ENCODE measurements at places on chromosomes 5 and 9.

DNA sequence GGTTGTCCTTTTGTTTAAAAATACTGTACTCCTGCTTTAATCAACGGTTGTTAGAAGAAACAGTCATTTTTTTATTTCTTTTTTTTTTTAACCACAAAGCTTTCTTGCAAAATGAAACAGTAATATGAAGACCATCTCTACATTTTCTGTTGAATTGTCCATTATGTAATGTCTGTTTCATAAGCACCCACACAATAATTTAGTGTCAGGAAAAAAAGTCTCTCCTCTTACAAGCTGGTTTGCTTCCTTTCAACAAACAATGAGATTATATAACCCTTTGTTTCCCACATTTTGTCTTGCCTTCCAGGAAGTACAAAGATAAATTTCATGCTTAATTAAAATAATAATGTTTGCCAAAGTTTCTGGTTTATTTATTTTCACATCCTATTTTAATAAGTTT lies 16.7 kb downstream of the CTNNAL1 start:
- DNase-seq: no peak

DNA sequence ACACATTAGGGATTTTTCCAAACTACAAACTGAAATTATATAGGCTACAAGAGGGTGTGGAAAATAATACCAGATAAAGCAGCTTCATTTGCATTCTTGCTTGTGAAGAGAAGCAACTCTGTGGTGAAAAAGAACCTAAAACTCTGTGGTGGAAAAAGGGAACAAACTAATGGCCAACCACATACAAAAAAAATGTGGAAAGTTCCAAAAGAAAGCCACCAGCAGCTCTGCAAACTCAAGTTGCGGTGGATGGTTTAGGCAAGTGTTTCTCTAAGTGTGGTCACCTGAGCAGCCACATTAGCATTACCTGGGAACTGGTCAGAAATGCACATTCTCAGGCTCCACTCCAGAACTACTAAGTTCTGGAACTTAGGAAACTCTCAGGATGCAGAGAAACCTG lies 586.4 kb downstream of the ACTL7B start:
- DNase-seq: no peak

DNA sequence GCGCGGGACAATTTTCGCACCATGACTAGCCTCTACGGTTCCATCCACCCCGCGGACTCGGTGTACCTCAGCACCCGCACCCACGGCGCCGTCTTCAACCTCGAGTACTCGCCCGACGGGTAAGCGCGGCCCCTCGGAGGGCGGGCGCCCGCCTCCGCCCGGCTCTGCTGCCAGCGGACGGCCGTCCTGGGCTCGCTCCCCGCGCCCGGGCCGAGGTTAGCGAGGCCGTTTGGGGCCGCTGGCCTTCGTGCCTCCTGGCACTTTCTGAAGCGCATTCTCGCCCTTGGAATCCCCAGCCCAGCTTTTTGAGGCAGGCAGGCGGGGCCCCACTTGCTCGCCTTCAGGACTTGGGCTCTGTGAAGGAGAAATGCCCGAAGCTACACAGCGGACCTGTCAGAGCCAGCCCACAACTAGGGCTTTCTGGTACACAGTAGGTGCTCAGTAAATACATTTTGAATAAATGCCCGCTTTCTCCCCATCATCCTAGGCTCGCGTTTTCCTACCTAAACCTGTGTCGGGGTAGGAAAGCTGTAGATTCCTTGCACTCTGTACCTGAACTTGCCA lies 772 bp downstream of the DCAF10 start:
- DNase-seq: no peak

GRCh38 chr5:174951151-174951780 lies 226.9 kb downstream of the MSX2 start:
- DNase-seq: no peak

- DNase-seq: no peak
These were observed 116.1 kb upstream of the ACTBL2 start for GRCh38 chr5:57598756-57599155.

DNA sequence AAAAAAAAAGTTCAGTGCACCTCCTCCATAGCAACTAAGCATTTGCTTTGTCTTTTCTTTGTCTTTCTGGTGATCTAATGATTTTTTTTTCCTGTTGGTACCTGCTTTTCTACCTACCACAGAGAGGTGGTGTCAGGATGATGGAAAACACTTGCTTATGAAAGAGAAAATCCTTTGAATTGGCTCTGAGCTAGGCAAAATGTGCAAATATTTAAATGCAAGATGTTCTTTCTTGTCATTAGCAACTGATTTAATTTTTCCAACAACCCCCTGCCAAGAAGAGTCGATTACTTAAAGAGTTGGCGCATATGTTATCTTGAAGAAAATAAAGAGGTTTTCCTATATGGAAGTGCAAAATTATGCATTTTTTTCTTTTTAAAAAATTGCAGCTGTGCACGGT lies 37.7 kb downstream of the TNC start:
- no peak for DNase-seq

GRCh38 chr5:149799119-149799623 lies 69.1 kb downstream of the PPARGC1B start:
- DNase-seq: no peak

GRCh38 chr9:1617419-1617818 lies 397.7 kb upstream of the SMARCA2 start:
- DNase-seq: no peak

- no peak for DNase-seq
These were observed 19.2 kb upstream of the RICTOR start for GRCh38 chr5:39093352-39093751.

DNA sequence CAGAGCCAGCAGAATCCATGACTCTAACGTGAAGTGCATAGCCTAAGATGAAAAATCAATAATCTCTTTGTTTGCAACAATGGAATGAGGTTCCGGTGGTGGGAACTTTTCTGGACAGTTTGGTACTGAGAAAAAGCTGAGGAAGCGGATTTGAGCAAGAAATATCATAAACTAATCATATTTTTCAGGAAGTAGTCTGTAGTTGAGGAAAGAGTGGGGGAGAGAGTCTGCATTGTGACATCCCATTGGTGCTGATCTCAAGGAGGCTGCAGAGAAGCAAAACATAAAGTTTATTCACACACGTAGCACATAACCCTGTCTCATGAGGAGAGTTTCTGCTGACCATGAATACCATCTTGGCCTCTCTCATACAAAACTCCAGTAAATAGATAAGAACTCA lies 15.8 kb upstream of the FCHO2 start:
- DNase-seq: no peak

- no peak for DNase-seq
These were observed 948.9 kb upstream of the ARRDC3 start for GRCh38 chr5:92332039-92332438.

DNA sequence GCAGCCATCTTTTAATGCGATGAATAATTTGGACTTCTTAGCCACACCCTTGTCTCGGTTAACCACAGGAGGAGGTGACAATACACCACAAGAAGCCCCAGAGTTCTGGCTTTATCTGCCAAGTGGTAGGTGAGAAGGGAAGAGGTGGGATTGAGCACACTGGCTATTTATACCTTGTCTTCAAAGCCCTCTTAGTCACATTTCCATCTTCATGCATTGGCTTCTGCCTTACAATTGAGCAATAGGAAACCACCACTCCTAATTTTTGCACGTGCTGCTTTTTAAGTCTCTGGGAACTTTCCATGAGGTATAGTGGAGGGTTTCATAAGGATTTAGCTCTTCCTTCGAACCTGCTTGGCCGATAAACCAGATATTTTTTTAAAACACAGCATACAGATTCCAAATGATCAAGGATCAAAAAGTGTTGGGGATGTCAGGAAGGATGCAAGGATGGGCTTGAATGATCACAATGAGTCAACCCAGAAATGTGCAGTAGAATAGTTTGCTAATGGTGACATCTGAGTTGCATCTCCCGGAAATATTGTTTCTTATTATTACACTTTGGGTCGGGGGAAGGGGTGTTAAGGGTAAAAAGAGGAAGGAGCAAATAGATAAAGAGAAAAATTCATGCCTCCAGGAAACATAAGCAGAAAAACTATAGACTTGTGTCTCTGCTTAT lies 25.5 kb downstream of the PLAC8L1 start:
- DNase-seq: no peak

- no peak for DNase-seq
These were observed 1060.6 kb upstream of the ACO1 start for GRCh38 chr9:31323726-31324444.

DNA sequence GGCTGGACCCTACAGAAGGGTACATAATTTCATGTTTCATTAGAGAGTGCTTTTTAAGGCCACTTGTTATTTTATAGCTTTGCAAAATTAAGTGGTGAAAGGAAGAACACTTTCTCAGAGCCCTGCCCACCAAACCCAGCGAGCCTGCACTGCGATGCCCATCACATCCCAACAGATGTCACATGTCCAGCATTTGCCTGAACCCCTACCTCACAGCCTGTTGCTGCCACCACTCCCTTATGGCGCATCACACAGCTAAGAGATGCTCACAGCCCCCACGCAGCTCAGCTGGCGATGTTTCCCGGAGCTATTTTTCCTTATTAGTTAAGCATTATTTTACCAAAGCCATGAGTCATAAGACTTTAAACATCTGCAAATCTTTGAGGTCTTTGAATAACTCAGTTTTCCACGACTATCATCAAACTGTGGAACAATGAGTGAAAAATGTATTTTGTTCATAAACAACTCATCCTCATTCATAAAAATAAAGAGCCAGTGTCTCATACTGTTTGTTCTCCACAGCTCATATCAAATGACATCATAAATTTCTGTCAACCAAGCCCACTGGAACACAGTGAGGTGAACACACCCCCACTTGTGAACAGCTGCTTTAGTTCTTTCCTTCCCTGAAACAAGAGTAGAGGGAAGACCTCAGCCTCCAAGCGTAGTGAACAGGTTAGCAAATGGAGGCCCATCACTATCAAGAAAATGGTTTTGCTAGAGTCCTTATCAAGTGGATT lies 104.9 kb downstream of the SYK start:
- DNase-seq: no peak

GRCh38 chr5:97418462-97418861 lies 235.4 kb upstream of the RIOK2 start:
- DNase-seq: no peak

- DNase-seq: no peak
These were observed 4.3 kb downstream of the KCNT1 start for GRCh38 chr9:135706288-135706687.

All from esophagus squamous epithelium (tissue), 5 donors.